ENCODE measurements at places on chromosomes 16 and 17. TPM values are rescaled to one million over a fixed set of nuclear protein-coding genes. Genes with fewer than 3 reads are reported as not detected.

- no peaks in the 10 kb centered on the region for H3K27me3 ChIP-seq
- no peaks in the 10 kb centered on the region for H3K36me3 ChIP-seq
- no peaks in the 10 kb centered on the region for H3K4me1 ChIP-seq
- H3K4me3 ChIP-seq = no peak overlapping the region
- DNase-seq = no peak
Measured at GRCh38 chr16:30867747-30868146, 26.1 kb downstream of the BCL7C start.

GRCh38 chr16:69340095-69340644 is 598 bp downstream of the NIP7 start:
- DNase-seq = no peak
- H3K27me3 ChIP-seq = no peaks in the 10 kb centered on the region
- H3K4me3 ChIP-seq = peak overlapping the region; percentile 99

DNA sequence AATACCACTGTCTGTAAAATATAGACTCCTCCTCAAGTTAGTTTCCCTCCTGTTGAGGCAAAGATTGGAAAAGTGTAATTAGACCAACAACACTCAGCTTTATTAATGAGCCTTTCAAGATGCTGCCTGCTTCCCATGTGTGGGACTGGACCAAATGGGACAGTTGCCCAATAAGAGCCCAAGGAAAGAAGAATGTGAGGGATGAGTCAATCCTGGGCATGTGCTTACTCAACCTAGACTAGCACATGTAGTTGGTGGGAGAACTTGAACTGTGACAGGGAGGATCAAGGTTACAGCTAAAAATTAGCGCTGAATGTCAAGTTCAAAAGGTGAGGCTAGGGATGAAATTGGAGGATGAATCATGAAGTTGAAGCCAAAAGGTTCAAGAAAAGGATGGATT is 435.5 kb downstream of the CA10 start:
- H3K4me1 ChIP-seq = no peaks in the 10 kb centered on the region
- no peak overlapping the region for H3K27ac ChIP-seq
- DNase-seq = no peak
- H3K4me3 ChIP-seq = no peak overlapping the region
- no peaks in the 10 kb centered on the region for H3K36me3 ChIP-seq

DNA sequence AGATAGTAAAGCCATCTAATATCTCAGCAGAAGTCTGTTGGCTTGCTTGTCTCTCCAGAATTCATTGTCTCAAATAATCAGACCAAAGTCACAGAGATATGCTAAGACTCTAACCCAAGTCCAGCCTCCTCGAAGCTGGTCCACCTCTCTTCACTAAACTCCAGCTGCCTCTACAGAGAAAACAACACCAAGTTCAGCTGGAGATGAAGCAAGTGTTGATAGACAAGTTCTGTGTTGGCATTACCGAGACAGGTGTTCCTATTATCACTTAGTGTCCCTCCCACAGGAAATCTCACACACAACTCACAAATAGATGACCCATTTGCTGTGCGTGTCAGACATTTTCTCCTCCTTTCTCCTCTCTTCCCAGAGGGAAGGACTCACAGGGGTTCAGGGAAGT is 164.4 kb upstream of the ANKFN1 start:
- H3K27me3 ChIP-seq = peaks cover 35% of the 10 kb centered on the region
- no peak for DNase-seq
- H3K27ac ChIP-seq = no peak overlapping the region
- no peaks in the 10 kb centered on the region for H3K4me1 ChIP-seq

DNA sequence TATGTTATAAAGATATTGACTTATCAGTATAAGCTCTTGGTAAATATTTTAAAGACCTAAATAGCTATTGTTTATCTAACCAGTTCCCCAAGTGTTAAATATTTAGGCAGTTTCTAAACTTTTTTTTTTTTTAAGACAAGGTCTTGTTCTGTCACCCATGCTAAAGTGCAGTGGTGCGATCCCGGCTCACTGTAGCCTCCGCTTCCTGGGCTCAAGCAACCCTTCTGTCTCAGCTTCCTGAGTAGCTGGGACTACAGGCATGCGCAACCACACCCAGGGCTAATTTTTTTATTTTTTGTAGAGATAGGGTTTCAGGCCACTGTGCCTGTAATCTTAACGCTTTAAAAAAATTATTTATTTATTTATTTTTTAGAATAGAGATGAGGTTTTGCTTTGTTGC is 43.5 kb downstream of the SNX29 start:
- DNase-seq = no peak
- H3K4me1 ChIP-seq = no peaks in the 10 kb centered on the region

DNA sequence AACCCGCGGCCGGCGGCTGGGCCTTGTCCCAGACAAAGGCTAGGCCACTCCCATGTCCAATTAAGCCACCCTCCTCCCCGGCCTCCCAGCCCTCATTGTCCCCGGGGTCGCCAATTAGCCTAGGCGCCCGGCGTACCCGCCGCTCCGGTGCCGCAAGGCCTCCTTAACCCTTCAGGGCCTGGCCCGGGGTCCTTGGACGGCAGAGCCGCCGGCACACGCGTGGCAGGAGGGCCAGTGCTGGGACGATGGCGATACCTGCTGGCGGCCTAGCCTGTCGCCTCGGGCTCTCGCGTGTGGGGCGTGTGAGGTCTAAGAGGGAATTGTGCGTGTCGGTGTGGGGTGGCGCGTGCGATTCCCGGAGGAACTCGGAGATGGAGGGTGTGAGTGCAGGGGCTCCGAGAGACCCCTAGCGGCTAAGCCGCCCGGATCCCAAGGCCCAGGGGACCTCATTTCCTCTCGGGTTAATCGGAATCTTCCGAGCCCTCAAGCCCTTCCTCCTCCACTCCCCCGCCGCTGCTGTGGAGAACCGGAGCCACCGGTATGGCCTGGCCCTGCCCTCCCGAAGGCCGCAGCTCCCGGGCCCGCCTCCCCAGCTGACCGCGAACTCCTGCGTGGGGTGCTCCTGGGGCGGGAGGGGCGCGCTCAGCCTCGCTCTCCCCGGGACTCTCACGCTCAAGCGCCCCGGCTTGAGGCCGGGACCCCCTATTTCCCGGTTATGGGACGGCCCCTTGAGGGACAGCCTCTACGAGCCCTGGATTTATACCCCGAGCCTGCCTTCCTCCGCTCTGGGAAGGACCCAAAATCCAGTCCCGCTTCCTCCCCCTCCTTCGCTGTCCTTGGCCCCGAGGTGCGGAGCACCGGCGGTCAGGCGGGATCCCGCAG is 11.9 kb downstream of the TBX2 start:
- H3K27me3 ChIP-seq = peaks cover 51% of the 10 kb centered on the region
- peak overlapping the region; percentile 89 for H3K27ac ChIP-seq
- peaks cover 2% of the 10 kb centered on the region for H3K36me3 ChIP-seq
- DNase-seq = peak; percentile 65

GRCh38 chr16:51665436-51665998 is 514.4 kb upstream of the SALL1 start:
- H3K4me1 ChIP-seq = peaks cover 14% of the 10 kb centered on the region
- H3K27me3 ChIP-seq = peaks cover 3% of the 10 kb centered on the region
- no peak overlapping the region for H3K4me3 ChIP-seq
- DNase-seq = no peak
- H3K36me3 ChIP-seq = no peaks in the 10 kb centered on the region

GRCh38 chr17:45403906-45404490 is 28.7 kb downstream of the ARHGAP27 start:
- DNase-seq = no peak
- H3K4me3 ChIP-seq = no peak overlapping the region
- H3K27me3 ChIP-seq = peaks cover 4% of the 10 kb centered on the region
- H3K36me3 ChIP-seq = no peaks in the 10 kb centered on the region
- no peak overlapping the region for H3K27ac ChIP-seq

DNA sequence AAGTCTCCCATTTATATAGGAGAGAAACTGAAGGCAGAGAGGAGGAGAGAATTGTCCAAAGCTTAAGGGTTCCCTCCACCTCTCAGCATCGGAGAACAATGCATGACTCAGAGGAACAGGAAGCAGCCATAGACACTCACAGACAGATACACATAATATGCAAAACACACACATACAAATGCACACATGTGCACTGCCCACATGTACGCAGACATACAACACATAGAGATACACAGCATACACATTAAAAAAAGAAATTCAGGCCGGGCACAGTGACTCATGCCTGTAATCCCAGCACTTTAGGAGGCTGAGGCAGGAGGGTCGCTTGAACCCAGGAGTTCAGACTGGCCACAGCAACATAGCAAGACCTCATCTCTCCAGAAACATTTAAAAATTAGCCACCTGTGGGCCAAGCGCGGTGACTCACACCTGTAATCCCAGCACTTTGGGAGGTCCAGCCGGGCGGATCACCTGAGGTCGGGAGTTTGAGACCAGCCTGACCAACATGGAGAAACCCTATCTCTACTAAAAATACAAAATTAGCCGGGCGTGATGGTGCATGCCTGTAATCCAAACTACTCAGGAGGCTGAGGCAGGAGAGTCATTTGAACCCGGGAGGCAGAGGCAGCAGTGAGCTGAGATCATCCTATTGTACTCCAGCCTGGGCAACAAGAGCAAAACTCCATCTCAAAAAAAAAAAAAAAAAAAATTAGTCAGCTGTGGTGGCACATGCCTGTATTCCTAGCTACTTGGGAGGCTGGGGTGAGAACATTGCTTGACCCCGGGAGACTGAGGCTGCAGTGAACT is 11.3 kb downstream of the ERAL1 start:
- no peak overlapping the region for H3K4me3 ChIP-seq
- no peak for DNase-seq
- H3K27me3 ChIP-seq = no peaks in the 10 kb centered on the region
- peak overlapping the region; percentile 14 for H3K27ac ChIP-seq

DNA sequence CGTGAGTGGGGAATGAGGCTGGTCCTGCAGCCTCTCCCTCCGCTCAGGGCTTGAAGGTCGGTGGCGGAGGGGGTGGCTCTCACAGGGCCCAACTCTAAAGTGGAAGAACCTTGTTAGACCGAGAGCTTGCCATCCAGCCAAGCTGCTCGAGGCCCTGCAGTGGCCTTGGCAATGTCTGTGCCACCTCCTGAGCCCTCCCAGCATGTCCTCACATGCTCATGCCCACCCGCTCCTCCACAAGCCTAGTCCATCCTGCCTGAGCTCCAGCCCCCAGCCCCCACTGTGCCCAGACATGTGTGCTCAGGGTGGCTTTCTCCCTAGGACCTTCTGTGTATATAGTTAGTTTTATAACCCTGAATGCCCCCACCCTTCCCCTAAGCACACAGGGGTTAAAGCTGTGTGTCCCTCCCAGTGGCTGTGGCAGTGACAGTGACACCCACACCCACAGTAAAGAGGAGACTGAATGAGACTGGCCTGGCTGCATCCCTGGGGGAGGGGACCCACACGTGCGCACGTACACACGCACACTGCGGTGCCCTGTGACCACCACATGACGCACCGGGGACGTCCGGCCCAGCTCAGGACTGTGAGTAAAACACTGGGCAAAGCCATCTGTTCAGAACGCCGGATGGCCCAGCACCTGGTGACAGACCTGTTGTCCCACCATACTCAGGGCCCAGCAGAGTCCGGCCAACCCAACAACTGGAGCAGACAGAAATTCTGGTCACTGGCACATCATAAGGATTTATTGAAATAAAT is 15.6 kb downstream of the PDK2 start:
- H3K4me3 ChIP-seq = peak overlapping the region; percentile 56
- no peak for DNase-seq
- H3K27ac ChIP-seq = peak overlapping the region; percentile 71
- H3K36me3 ChIP-seq = no peaks in the 10 kb centered on the region
- peaks cover 4% of the 10 kb centered on the region for H3K27me3 ChIP-seq
- peaks cover 32% of the 10 kb centered on the region for H3K4me1 ChIP-seq

DNA sequence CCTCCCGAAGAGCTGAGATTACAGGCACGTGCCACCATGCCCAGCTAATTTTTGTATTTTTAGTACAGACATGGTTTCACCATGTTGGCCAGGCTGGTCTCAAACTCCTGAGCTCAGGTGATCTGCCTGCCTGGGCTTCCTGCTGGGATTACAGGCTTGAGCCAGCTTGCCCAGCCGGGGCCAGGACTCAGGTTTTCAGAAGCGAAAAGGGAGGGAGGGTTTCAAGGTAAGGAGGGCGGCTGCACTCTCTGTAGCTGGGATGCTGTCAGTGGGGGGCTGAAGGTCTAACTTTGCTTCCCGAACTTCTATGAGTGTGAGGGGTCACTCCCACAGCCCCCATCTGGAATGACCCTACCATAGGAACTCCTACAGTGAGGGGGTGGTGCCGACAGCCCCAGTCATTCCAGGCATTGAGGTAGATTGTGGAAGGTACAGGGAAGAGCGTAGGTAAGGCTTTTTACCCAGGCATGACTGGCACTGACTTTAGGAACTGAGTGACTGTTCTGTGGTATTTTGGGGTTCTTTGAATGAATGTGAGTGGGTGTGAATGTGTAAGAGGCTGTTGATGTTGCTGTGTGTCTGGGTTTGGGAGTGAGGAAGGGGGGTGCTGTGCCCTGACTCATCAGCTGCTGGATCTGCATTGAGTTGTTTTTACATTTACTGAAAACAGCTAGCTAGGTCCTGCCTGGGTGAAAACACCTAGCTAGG is 3.8 kb upstream of the C1QL1 start:
- peak overlapping the region; percentile 57 for H3K4me3 ChIP-seq
- H3K27ac ChIP-seq = no peak overlapping the region
- no peak for DNase-seq
- peaks cover 15% of the 10 kb centered on the region for H3K4me1 ChIP-seq

DNA sequence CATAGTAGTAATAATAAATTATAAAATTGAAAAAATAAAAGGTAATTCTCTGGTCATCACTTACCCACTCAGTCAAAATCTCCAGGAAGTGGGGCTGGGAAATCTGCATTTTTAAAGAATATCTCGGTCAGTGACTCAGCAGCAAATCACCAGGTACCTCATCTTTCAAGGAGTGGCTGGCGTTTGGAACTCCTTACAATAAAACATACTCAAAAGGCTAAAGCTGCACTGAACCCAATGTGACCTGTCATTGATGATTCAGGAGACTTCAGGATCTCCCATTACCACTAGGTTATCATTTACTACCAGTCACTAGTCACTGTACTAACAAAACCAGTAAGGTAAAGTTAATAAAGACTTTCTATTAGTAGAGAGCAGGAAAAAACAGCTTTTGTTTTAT is 21.5 kb upstream of the RFFL start:
- peaks cover 41% of the 10 kb centered on the region for H3K4me1 ChIP-seq
- H3K27me3 ChIP-seq = peaks cover 3% of the 10 kb centered on the region
- DNase-seq = no peak
- no peak overlapping the region for H3K4me3 ChIP-seq
- H3K27ac ChIP-seq = no peak overlapping the region

CBFA2T3 gene
- total RNA-seq = 4.6 TPM

SPSB3 gene
- total RNA-seq = 23.8 TPM

FAM20A gene
- 0.86 TPM for total RNA-seq

PDE6G gene
- 0.45 TPM for total RNA-seq

USP10 gene
- total RNA-seq = 149 TPM

TMUB2 gene
- 33.7 TPM for total RNA-seq

SLC13A2 gene
- not detected for total RNA-seq

HEATR9 gene
- total RNA-seq = not detected

TSNAXIP1 gene
- total RNA-seq = 7.5 TPM

TM4SF5 gene
- not detected for total RNA-seq

TNFRSF17 gene
- total RNA-seq = not detected

NPIPA3 gene
- total RNA-seq = not detected

Data from neural crest cell (in vitro differentiated cells).